Cortex of kidney (tissue), 1 donor: ENCODE measurements at places on chromosomes 4 and X.

DNA sequence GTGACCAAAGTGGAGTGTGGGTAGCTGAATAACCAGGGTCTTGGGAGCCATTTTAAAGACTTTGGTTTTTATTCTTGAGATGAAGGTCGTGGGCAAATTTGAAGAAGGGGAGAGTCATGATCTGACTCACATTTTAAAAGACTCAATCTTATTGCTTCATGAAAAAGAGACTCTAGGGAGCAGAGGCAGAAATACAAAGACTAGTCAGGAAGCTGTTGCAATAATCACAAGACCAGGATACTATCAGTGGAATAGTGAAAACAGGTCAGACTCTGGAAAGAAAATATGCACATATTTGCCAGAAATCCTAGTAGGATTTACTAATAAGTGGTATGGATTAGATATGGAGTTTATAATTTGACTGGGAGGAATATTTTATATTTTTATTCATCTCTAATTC lies 448.4 kb downstream of the RAPGEF2 start:
- DNase-seq, result no peak

- DNase-seq, result no peak
Measured at GRCh38 chr4:147755561-147756295, 23.8 kb downstream of the ARHGAP10 start.

- no peak for DNase-seq
Measured at GRCh38 chrX:108464604-108465003, 25.0 kb downstream of the COL4A5 start.

DNA sequence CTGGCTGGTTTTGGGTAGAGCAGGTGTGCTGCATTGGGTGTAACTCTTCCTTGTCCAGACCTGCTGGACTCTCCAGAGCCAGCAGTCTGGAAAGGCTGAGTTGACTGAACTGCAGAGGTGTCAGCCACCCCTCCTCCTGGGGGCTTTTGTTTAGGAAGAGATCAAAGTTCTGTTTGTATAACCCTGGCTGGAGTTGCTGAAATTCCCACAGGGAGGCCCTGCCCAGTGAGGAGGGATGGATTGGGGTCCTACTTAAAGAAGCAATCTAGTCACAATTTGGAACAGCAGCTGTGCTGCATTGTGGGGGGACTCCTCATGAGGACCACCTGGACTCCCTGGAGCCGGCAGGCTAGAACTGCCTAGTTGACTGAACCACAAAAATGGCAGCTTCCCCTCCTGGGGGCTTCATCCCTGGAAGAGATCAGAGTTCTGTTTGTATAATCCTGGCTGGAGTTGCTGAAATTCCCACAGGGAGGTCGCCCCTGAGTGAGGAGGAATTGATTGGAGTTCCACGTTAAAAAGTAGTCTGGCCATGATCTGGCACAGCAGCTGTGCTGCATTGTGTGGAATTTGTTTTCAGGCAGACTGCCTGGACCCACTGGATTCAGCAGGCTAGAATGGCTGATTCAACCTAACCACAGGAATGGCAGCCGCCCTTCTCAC lies 264.9 kb upstream of the ZC4H2 start:
- no peak for DNase-seq

- no peak for DNase-seq
Measured at GRCh38 chr4:40134206-40134917, 62.5 kb upstream of the RHOH start.

DNA sequence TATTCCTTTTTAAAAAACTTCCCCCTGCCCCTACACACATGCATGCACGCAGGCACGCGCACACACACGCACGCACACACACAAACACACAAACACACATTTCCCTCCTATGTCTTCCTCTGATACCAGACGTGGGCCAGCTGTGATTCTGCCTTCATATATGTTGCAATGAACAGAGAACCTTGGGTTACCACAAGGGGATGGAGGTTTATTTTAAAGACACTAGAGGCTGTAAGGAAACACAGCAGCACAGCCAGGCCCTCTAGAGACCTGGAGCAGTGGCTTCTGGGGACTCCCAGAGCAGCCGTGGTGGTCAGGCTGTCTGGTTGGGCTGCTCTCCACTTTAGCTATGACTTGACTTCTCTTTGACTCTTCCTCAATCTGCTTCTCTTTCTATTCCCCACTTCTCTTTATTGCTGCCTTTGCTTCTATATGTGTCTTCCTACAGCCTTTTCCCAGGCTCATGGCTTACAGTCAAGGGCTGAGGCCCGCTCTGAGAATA lies 3.2 kb upstream of the TLR10 start:
- no peak for DNase-seq

DNA sequence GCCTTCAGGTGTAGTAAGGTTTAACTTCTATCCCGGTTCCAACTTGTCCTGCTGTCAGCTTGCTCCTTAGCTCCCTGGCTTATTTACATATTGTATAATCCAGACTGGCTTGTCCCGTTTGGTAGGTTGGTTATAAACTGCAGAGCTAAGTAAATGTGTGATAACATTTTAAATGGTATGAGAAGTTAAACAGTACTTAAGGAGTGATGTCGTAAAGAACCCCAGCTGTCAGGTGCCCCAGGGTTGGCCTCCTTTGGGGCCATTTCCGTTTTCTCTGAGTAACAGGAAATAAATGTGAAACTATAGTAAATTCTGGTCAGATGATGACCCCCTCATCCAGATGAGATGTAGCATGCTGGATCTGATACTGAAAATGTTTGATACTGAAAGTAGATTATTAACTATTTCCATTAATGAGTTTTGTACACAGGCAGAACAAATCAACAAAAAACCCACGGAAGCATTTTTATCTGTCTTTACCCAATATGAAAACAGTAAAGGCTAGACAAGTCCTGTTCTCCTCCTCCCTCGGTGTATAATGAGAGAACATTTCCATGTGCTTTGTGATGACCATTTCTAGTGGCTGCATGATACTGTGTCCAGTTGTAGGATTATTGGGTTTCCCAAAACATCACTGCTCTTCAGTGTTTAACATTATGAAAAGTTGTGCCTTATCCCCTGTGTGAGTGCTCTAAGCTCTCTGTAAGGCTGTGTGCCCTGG lies 22.4 kb downstream of the GAB1 start:
- DNase-seq, result no peak

GRCh38 chr4:3780347-3781171 lies 14.4 kb downstream of the ADRA2C start:
- DNase-seq, result no peak

DNA sequence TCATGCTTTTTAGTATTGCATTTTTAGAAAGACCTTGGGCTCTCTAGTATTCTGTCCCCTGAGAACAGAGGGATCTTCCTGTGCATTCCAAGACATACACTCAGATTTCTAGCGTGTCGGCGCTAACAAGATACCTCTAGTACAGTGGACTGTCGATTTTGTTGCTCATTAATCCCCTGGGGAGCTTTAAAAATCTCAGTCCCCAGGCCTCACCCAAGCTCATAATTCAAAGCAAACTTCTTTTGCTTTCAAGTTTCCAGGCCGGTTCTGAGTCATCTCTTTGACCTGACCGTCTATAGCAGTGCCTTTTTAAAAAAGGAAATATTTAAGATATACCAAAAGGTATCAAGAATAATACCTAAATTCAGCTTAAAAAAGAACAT lies 137.0 kb downstream of the AMMECR1 start:
- no peak for DNase-seq

DNA sequence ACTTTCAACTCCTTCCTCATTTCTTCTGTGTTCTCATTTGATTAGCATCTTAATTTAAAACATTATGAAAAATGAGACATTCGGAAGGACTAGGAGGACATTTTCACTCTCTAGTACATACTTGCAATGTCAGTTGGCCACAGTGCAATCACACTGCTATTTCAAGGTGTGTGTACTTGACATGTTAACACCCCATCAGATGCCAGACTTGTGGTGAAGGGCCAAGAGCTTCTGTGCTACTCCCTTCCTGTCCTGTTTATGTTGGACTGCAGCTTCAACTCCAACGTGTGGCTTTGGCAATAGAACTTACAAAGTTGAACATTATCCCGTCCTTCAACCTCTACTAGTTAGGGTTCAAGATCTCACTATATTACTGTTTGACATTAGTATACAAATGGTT lies 221.0 kb downstream of the PALLD start:
- DNase-seq, result no peak

DNA sequence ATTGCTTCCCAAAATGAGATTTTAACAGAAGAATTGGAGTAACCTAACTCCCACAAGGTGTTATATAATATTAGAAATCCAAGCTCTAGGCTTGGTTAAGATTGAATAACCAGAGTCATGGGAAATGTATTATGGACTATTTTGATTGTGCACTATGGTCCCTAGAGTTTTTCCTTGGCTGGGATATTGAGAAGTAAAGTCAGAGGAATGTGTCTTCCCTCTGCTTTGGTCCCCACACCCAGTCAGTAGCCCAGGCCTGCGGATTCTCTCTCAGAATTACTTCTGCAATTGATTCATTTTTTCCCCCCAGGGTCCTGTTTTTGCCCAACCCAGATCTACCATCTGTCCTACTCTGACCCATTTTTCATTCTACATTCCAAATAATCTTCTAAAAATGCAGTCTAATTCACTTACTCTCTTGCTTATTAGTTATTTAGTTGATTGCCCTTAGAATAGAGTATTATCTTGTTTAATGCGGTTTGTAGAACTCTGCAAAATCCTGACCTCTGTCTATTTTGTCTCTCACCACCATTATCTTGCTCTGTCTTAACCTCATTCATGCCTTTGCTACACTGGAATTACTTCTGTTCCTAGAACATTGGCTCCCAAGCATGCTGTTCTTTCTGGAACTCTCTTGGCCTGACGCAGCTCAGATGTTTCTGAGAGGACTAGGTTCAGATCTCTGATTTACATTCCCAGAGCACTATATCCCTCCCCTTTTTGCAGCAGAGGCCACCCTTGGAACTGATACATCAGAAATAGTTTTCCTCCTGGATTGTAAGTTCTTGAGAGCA lies 23.6 kb downstream of the GUCY1A1 start:
- no peak for DNase-seq

DNA sequence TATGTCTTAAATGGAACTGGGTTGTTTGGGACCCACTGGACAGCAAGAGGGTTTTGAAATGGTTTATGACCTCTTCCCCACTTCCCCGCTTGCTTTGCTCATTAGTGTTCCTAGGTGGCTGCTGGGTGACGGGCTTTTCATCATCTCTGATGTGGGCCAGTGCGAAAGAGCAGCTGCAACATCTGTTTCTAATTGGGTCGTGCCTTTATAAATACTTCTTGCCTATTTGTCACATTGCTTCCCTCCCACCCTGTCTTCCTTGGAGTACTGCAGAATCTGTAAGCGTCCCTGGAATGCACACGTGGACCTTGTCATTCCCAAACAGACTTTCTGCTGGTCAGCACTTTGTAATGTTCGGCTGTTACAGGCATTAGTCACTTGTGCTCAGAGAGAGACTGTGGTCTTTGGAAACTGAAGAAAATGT lies 35.2 kb downstream of the SEPTIN11 start:
- DNase-seq, result no peak

GRCh38 chr4:15495621-15496020 lies 25.9 kb downstream of the CC2D2A start:
- no peak for DNase-seq

DNA sequence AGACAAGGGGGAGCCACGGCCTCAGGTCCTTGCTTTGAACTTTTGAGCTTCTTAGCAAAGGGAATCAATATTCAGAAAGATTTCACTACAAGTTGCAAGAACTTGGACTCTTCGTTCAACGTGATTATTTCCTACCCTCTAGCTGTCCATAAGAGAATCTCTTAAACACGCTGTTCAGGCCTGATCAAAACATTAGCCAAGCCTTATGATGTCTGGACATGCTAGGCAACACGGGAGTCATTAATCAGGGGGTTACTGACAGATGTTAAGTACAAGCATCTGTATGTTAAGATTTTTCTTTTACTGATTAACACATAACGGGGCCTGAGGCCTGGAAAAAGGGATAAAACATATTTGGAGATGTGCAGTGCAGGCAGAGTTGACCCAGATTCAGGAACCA lies 138.9 kb upstream of the IL1RAPL2 start:
- DNase-seq, result no peak
